ENCODE measurements at places on chromosomes 6 and 20.

DNA sequence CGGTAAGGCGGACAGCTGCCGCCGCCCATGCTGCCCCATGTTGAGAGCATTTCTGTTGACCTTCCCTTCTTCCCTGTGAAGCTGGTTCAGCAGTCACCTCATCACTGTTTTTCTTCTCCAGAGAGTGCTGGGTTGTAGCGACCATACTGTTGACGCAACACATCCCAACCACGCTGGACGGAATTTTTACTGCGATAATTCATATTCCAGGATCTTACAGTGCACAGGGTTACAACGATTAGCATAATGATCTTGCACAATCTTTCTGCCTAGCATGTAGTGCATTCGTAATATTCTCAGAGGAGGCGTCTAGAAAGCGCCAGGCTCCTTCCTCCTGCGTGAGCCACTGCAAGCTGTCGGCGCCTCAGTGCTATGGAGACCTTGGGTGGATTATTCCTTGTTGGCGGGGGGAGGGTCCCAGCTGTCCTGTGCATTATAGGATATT lies 137.0 kb downstream of the MTHFD1L start:
- no peak for DNase-seq

GRCh38 chr20:18805881-18806280 lies 7.7 kb upstream of the SCP2D1 start:
- DNase-seq = no peak

- DNase-seq = no peak
These were observed 39.0 kb downstream of the DSE start for GRCh38 chr6:116409756-116410155.

DNA sequence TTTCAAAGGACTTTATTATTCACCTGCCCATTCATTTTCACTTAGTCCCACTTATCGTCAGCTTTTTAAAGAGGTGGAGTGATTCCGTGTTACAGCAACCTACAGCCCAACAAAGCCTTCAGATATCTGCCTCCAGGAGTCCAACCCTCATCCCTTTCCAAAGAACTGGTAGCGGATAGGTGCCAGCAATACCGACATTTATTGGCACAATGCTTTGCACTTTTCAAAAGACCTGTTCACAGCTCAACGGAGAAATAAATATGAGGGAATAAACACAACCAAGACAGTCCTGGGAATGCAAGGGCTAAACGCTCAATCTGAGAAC lies 819 bp upstream of the MTRF1L start:
- DNase-seq = peak; percentile 32

GRCh38 chr20:24531631-24532419 lies 62.4 kb downstream of the SYNDIG1 start:
- DNase-seq = no peak

GRCh38 chr6:26594730-26595632 lies 1.8 kb upstream of the ABT1 start:
- DNase-seq = peak; percentile 44

DNA sequence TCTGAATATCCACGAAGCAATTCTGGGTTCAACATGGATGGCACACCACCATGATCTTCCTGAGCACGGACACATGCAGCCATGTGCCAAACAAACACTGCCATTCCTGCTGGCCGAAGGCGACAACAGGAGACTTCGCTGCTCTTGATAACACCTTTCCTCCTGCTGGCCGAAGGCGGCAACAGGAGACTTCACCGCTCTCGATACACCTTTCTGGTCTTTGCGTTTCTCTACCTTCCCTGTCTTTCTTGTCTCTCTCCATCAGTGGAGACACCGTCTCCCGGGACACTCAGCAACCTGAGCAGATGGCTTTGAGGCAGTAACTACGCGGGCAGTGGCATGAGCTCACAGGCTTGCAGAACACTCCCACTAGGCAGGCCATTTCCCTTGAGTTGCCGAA lies 54.9 kb upstream of the MPC1 start:
- DNase-seq = no peak

GRCh38 chr6:94487371-94487770 lies 1068.0 kb upstream of the EPHA7 start:
- no peak for DNase-seq

GRCh38 chr6:21039926-21040325 lies 505.7 kb downstream of the CDKAL1 start:
- no peak for DNase-seq

GRCh38 chr6:43873806-43874714 lies 104.0 kb downstream of the VEGFA start:
- no peak for DNase-seq

DNA sequence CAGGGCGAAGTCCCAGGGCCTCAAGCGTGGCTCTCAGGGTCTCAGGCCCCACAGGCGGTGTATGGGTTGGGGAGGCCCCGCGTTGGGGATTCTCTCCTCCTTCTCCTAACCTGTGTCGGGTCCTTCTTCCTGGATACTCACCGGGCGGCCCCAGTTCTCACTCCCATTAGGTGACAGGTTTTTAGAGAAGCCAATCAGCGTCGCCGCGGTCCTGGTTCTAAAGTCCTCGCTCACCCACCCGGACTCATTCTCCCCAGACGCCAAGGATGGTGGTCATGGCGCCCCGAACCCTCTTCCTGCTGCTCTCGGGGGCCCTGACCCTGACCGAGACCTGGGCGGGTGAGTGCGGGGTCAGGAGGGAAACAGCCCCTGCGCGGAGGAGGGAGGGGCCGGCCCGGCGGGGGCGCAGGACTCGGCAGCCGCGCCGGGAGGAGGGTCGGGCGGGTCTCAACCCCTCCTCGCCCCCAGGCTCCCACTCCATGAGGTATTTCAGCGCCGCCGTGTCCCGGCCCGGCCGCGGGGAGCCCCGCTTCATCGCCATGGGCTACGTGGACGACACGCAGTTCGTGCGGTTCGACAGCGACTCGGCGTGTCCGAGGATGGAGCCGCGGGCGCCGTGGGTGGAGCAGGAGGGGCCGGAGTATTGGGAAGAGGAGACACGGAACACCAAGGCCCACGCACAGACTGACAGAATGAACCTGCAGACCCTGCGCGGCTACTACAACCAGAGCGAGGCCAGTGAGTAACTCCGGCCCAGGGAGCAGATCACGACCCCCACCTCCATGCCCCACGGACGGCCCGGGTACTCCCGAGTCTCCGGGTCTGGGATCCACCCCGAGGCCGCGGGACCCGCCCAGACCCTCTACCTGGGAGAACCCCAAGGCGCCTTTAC lies at the start of gene HLA-G:
Gene HLA-G (plus strand): TSS at position 247 of the 892 bp plus-strand sequence. CDS start 20 bp downstream, at position 267.
- no peak for DNase-seq

- peak; percentile 19 for DNase-seq
These were observed 23.0 kb upstream of the MRPS18A start for GRCh38 chr6:43710576-43710975.

DNA sequence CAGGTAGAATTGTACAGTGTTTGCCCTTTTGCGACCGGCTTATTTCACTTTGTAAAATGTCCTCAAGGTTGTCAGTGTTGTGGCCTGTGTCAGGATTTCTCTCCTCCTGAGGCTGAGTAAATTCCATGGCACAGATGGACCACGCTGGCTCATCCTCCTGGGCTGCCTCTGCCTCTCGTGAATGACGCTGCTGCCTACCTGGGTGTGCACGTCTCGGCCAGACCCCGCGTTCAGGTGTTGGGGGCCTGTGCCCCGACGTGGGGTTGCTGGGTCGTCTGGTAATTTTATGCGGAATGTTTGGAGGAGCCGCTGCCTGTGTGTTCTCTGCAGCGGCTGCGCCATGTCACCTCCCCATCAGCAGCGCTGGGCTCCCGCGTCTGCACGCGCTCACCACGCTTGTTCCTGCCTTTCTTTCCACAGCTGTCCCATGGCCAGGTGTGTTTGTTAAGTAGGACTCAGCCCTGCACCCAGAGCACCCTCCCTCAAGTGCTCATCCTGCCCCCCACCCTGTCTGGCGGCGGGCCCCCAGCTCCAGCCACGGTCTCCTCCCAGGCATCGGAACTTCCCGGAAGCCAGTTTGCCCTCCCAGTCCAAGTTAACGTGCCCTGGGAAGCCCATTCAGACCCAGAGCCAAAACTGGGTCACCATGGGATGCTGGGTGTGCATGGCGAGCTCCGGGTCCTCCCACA lies 36.1 kb upstream of the CHRNA4 start:
- no peak for DNase-seq

GRCh38 chr6:155954149-155954548 lies 498.5 kb upstream of the NOX3 start:
- no peak for DNase-seq

DNA sequence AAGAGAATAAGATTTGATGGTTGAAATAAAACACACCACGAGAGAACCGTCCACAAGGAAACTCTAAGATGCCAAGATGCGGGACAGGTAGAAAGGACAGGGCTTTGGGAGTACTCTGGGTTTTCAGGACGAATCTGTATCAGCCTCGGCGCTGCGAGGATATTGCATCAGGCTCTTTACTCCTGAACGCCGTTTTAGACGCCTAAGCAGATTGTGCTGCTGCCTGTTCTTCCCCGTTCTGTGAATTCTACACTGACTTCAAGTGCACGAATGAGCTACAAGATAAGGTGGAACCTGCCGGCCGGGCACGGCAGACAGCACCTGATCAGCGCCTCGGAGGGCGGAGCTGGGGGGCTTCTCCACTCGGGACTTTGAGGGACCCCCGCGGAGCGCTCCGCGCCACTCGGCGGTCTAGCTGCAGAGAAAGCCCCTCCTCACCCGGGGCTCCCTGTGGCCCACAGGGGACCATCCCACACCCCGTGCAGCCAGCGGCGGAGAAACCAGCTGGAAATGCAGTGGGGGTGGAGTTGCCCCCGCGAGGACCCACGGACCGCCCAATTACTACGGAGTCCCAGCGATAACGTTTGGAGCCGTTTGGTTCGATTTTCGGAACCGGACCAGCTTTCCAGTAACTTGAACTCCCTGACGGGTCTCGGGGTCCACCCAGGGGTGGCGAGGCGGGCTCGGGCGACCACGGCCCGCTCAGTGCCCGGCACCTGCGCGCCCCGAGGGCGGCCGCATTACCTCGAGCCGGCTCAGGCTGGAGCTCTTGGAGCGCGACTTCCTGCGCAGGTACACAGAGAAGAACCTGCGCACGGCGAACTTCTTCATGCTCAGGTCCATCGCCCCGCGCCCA lies 646 bp downstream of the RPS6KA2 start:
- DNase-seq = no peak

DNA sequence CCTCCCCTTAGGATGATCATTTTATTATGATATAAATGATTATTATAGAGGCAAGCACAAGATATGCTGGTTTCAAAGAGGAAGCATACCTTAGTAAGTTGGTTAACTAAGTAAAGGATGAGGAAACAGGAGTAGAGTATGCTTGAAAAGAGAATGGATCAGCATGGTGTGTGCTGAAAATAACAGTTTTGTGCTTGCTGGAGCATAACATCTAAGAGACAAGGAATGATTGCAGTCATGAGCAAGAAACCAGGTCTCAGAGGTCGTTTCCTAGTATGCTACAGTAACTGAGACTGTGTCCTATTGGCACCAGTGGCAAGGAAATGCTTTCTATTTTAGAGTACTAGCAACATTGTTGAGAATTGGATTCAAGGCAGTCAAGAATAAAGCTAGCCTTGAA lies 34.1 kb downstream of the CDC40 start:
- DNase-seq = no peak

- no peak for DNase-seq
These were observed 43.8 kb upstream of the XRN2 start for GRCh38 chr20:21259346-21259745.

DNA sequence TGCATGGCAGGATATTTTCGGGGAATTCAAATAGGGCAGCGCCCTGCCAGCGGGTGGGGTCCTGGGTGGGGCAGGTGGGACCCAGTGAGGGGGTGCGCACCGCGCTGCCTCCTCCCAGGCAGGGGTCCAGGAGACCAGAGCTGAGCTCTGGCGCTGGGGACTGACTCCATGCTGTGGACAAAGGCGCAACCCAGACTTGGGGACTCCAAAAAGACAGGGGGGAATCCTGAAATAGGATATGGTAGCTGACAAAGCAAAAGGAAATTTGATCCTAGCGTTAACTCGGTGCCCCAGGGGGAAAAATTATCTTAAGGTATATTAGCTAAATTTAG lies 23.6 kb downstream of the TFAP2A start:
- no peak for DNase-seq

- DNase-seq = no peak
These were observed 195.5 kb upstream of the PDE10A start for GRCh38 chr6:165858586-165858985.

GRCh38 chr6:18391023-18391422 lies 3.9 kb downstream of the RNF144B start:
- no peak for DNase-seq

DNA sequence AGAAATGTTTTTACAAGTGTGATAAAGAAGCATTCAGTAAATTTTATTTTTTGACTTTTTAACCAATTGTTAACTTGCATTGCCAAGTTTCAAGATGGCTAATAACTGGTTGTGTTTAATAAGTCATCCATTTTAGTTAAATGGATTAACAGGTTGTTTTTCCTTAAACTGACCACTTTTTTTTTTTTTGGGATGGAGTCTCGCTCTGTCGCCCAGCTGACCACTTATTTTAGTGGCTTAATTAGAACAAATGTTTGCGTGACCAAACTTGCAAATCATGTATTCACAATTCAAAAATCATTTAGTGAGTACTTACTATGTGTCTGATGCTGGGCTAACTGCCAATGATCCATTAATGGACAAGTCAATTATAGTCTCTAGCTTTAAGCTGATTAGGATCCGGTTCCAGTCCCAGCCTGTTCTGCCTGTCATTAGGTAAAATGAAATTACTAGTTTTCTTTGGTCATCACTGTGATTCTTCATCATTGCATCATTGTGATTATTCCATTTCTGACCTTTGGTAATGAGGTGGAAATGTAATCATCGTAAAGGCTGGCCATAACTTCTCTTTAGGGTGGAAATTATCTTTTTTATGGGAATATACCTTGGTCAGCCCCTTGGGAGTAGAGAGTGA lies 729.2 kb upstream of the MARCKS start:
- DNase-seq = no peak

DNA sequence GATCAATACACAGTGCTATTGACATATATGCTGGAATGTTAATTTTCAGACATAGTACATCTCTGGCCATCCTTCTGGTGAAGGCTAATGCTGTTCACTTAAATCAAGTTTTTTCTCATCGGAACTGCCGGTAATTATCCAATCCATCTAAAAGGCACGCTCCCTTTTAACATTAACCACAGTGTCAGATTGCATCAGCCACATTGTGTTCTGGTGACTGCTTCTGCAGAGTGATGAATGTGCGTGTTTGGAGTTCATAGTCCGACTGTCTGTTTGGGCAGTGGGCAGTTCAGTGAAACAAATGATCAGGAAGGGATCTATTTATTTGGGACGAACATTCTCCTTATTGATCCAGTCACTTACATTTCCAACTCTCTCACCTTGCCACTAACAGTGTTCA lies 49.5 kb downstream of the SOBP start:
- no peak for DNase-seq

GRCh38 chr6:125165256-125165655 lies 11.7 kb downstream of the TPD52L1 start:
- no peak for DNase-seq

- no peak for DNase-seq
These were observed 88.2 kb upstream of the STXBP5 start for GRCh38 chr6:147116056-147116455.

DNA sequence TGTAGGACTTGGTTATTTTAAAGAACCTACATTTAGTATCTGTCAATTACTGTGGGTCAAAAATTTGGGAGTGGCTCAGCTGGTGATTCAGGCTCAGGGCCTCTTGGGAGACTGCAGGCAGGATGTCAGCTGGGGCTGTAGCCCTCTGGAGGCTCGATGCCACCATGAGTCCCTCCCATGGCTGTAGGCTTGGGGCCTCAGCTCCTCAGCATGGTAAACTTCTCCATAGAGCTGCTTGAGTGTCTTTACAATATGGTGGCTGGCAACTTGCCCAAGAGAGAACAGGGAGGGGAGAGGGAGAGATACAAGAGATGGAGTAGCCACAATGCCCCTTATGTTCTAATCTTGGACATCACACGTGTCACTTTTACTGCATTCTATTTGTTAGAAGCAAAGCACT lies 470.4 kb downstream of the CDH26 start:
- DNase-seq = no peak

- DNase-seq = no peak
These were observed 34.3 kb downstream of the FYN start for GRCh38 chr6:111838749-111839484.
